T-helper 9 cell (primary cell): ENCODE measurements at places on chromosomes 4 and X.

- no peak for DNase-seq
Measured at GRCh38 chrX:94366616-94367015, 692.6 kb downstream of the FAM133A start.

- no peak for DNase-seq
Measured at GRCh38 chr4:150256841-150257730, 178.8 kb downstream of the DCLK2 start.

- no peak for DNase-seq
Measured at GRCh38 chr4:93182722-93183121, 645.8 kb upstream of the ATOH1 start.

DNA sequence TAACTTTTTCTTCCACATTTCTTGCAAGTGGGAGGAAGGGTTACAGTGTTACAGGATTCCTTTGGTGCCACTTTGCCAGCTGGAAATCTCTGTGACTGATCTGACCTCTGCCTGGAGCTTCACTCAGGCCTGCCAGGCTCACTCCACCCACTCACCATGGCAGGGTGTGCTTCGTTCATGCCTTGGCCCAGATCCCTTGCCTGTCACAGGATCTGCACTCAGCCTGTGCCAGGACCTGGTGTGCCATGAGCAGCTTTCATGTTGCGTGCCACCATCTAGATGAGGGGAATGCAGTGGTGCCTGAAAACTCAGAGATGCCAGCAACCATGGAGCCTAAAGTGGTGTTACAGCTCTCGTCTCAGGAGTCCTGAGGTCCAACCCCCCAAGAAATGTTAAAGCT, 2596.4 kb downstream of the PCDH7 start:
- no peak for DNase-seq

GRCh38 chr4:151950993-151951670, 190.3 kb upstream of the GATB start:
- no peak for DNase-seq

- no peak for DNase-seq
Measured at GRCh38 chr4:97238956-97239666, 904.2 kb downstream of the STPG2 start.

- DNase-seq = no peak
Measured at GRCh38 chrX:37818031-37818430, 29.3 kb downstream of the DYNLT3 start.

- DNase-seq = no peak
Measured at GRCh38 chr4:141957416-141957815, 321.0 kb downstream of the IL15 start.

DNA sequence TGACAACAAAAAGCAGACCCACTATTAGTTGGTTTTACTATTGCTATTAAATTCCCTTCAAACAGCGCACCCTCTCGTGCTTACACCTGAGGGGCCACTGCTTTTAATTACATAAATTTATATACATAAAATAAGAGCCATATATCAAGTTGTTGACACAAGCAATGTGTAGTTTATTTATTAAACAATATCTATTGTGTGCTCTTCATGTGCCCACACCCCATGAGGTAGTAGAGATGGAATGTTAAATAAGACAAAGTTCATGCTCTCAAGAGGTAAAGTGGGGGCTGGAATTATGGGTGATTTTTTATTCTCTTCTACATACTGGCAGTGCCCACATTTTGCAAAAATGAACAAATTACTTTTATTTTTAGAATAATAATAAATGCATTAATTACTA, 47.3 kb downstream of the KCNIP4 start:
- no peak for DNase-seq

DNA sequence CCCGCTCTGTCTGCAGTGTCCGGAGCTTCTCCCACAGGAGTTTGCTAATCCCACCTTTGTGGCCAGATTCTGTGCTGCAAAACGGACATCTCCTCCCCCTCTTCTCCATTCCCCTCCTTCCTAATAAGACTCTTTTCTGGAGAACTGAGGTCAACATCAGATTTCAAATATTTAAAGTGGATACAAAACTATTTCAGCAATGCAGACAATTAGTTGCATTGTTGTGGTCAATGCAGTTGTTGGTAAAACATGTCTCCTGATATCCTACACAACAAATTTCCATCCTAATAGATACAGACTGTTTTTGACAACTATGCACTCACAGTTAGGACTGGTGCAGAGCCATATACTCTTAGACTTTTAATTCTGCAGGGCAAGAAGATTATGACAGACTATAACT, 5.1 kb upstream of the MCUB start:
- DNase-seq = no peak

DNA sequence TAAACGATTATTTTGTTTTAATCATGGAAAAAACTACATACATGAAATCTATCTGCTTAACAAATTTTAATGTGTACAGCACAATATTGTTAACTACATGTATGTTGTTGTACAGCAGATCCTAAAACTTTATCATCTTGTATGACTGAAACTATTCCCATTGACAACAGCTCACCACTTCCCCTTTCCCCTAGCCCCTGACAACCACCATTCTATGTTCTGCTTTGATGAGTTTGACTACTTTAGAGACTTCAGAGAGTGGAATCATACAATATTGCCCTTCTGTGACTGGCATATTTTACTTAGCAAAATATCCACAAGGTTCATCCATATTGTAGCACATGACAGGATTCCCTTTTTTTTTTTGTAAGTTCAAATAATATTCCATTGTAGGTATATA, 185.9 kb downstream of the CFAP299 start:
- no peak for DNase-seq

- DNase-seq = no peak
Measured at GRCh38 chr4:61445374-61446063, 245.4 kb downstream of the ADGRL3 start.

GRCh38 chrX:21656587-21657317, 1.4 kb downstream of the KLHL34 start:
- DNase-seq = no peak

DNA sequence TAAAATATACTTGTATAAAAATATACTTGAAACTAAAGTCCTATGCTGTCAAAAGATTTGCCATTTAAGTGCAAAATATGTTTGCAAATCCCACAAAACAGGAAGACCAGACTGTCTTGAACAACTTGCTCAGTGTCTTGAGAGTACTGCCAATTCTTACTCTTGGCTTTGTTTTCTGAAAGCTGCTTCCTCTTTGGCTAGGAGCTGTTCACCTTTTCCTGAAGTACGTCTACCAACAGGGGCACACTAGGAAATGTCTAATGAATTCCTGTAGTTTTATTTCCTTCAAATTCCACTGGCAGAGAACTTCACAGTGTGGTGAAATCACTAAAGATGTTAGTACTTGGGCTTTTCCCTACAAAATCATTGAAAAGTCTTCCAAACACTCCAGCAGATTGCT, 46.4 kb upstream of the ABCG2 start:
- DNase-seq = no peak

GRCh38 chrX:143788265-143788664, 67.7 kb upstream of the SPANXN2 start:
- DNase-seq = no peak

DNA sequence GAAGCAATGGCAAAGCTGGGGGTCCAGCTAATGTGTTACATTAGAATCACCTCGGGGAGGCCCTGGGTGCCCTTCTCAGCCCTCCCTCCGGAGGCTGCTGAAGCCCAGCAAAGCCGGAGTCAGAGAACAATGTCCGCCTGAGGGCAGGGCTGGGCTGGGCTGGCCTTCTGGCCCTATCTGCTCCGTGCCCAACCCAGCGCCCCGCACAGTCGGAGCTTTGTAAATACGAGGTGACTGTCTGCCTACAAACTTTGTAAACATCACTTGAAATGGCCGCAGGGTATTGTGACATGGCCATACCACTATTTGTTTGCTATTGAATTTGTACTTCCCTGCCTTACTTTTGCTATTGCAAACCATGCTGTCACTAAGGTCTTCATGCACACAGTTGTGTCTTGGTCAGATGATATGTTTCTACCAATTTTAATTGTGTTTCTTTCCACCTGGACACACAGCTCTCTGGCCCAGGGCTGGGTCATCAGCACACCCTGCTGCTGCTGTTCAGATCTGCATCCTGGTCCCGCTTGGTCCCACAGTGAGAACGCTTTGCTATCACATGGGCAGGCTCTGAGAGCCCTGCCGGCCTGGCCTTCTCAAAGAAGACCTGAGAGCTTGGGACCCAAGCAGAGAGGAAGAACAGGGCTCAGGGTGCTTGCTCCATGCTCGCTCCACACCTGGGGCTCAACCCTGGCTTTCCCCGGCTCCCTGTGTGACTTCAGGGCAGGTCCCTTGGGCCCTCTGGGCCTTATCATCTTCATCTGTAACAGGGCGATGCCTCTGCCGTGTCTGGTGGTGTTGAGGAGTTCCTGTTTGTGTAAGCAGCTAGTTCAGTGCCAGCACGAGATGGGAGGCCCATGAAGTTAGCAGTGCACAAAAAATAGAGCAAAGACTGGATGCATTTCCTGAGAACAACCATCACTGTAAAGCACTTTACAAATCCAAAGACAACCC, 2.3 kb downstream of the S100P start:
- DNase-seq = peak; percentile 54

DNA sequence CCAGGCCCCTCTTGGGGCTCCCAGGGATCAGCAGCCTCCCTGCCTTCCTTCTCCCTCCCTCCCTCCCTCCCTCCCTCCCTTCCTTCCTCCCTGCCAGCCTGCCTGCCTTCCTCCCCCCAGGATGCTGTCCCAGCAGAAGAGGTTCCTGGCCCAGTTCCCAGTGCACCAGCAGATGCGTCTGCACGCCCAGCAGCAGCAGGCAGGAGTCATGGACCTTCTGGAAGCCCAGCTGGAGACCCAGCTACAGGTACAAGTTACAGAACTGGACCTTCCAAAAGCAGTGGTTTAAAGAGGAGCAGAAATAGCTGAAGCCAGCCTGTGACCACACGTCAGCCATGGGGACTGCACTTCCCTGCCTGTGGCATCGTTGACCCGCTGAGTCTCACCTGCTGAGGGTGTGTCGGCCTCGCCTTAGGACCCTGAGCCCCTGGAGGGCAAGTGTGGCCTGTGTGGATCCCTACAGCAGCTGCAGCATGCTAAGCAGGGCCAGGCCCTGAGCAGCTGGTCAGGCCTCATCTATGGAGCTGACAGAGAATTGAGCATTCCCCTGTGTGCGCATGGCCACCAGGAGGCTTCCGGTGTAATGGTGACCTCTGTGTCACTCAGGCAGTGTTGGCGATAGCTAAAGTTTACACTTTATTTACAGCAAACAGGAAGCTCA, 84.7 kb downstream of the CRMP1 start:
- no peak for DNase-seq

DNA sequence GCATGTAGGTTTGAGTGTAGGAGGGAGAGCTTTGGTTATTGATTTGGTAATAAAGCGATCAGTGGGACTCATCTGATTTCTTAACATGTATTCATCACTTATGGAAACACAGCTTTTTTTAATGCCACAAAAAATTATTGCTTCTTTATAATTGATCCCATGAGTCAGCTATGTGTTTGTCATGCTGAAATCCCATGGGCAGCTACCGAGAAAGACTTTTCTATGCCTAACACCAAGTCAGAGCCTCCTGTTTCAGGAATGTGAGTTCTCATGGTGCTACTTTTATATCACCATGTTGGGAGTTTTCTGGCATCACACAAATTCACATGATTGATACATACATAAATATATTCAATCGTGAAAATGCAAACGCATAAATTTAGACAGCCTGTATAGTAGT, 165.7 kb downstream of the RAPGEF2 start:
- no peak for DNase-seq

DNA sequence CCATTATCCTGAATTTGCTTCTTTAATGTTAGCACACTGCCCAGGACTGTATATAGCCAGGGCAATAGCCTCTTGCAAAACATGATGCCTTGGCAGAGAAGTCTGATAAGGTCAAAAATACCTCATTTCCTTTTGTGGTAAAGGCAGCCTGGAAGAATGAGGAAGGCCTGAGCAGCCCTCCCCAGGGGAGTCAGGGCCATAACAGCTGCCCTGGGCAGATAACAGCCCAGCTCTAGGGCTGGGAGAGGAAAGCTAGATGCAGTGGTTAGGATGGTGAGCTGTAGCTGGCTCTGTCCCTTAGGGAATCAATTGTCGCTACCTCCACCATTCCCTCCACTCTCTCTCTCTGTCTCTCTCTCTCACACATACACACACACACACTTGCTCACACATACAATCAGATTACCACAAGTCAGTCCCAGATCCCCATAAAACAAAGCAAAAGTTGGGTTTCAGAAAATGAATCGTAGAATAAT, 29.2 kb downstream of the EFHC2 start:
- DNase-seq = no peak

- DNase-seq = no peak
Measured at GRCh38 chr4:2248044-2248780, 6.3 kb upstream of the HAUS3 start.

DNA sequence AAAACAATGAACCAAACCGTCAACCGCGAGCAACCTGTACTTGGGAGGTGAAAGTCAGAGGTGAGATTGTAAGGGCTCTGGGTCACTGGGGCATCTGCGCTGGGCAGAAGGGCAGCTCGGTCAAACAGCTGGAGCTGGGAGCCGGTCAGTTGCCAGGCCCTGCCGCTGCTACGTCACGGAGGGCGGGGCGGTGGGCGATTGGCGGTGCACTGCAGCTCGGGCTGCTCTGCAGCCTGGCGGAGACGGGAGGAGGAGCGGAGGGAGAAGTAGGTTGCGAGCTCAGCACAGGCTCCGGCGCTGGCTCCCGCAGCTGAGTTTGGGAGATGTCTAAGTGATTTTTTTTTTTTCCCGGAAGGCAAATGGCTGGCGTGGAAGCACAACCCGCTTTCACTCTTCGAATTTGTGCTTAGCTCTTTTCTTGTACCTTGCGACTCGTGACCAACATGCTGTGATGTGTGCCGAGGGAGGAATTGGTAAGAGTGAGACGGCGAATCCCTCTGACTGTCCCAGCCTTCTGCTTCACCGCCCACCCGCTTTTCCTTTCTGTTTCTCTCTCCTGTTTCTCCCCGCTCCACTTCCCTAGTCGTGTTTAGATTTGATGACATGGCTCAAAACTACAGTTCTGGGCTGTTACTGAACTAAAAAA, at the start of gene ATP10D:
Gene ATP10D (plus strand): TSS at position 229 of the 646 bp plus-strand sequence. CDS start 27,266 bp downstream, outside the sequence.
- DNase-seq = peak; percentile 63

GRCh38 chr4:138773321-138773720, 242.3 kb upstream of the NOCT start:
- no peak for DNase-seq

DNA sequence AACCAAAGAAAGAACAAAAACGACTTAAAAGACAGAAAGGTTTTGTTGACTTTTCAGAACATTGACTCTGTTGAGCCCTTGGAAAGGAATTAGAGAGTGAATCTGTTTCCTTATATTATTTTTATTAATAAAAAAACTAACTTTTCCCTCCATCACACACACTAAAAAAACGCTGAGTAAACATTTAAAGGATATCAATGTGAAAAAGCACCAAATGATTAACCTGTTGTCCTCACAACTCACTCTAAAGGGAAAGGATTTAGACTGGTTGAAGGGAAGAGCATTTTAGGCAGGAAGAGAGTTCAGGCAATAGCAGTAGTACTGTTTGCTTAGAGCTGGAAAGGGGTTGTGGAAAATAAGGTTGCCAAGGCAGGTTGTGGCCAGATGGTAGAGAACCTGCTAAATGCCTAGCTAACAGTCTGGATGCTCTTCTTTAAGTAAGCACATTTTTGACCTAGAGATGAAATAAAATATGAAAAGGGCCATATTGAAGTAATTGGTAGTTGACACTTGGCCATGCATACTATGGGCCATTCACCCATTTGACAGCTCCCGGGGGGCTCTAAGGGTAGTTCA, 98.0 kb upstream of the NDP start:
- DNase-seq = no peak

GRCh38 chr4:3433138-3433869, 8.5 kb upstream of the HGFAC start:
- DNase-seq = no peak
